ENCODE measurements at places on chromosomes 1 and 21. TPM values are rescaled to one million over a fixed set of nuclear protein-coding genes. Genes with fewer than 3 reads are reported as not detected.

GGPS1 gene
- total RNA-seq = 14.1 TPM

KDF1 gene
- not detected for total RNA-seq

TFF3 gene
- 1,055 TPM for total RNA-seq

COL24A1 gene
- not detected for total RNA-seq

HTR1D gene
- under 0.01 TPM for total RNA-seq

AMY2A gene
- total RNA-seq = not detected

ANP32E gene
- total RNA-seq = 17.4 TPM

UBL4B gene
- not detected for total RNA-seq

NHLH1 gene
- not detected for total RNA-seq

BLACAT1 gene
- total RNA-seq = not detected

FLG2 gene
- not detected for total RNA-seq

CHI3L1 gene
- not detected for total RNA-seq

NUF2 gene
- 1.6 TPM for total RNA-seq

SEC16B gene
- 0.22 TPM for total RNA-seq

RAB25 gene
- not detected for total RNA-seq

DRAM2 gene
- total RNA-seq = 40.5 TPM

OR6N1 gene
- not detected for total RNA-seq

UROD gene
- 272 TPM for total RNA-seq

FALEC gene
- total RNA-seq = not detected

APP gene
- total RNA-seq = 760 TPM

NKAIN1 gene
- not detected for total RNA-seq

RUNX3 gene
- total RNA-seq = not detected

CASQ1 gene
- total RNA-seq = not detected

HCN3 gene
- total RNA-seq = 0.44 TPM

FCRL4 gene
- total RNA-seq = not detected

CD1B gene
- total RNA-seq = not detected

SEMA4A gene
- total RNA-seq = 0.20 TPM

SAMD11 gene
- not detected for total RNA-seq

SHISAL2A gene
- not detected for total RNA-seq

ZMPSTE24 gene
- total RNA-seq = 64.1 TPM

C1orf141 gene
- not detected for total RNA-seq

ZNF436 gene
- 17.7 TPM for total RNA-seq

CD101 gene
- total RNA-seq = 0.44 TPM

GCSAML gene
- not detected for total RNA-seq

NR0B2 gene
- not detected for total RNA-seq

GJA8 gene
- not detected for total RNA-seq

FGR gene
- 0.20 TPM for total RNA-seq

FMOD gene
- 3.7 TPM for total RNA-seq

ZNF683 gene
- not detected for total RNA-seq

KCNQ4 gene
- total RNA-seq = not detected

RGS16 gene
- total RNA-seq = 0.65 TPM

BTBD19 gene
- 6.0 TPM for total RNA-seq

AMIGO1 gene
- total RNA-seq = 0.65 TPM

All from lung microvascular endothelial cell (primary cell).